Effector CD4-positive, alpha-beta T cell (primary cell): ENCODE measurements at places on chromosomes 6 and 20.

DNA sequence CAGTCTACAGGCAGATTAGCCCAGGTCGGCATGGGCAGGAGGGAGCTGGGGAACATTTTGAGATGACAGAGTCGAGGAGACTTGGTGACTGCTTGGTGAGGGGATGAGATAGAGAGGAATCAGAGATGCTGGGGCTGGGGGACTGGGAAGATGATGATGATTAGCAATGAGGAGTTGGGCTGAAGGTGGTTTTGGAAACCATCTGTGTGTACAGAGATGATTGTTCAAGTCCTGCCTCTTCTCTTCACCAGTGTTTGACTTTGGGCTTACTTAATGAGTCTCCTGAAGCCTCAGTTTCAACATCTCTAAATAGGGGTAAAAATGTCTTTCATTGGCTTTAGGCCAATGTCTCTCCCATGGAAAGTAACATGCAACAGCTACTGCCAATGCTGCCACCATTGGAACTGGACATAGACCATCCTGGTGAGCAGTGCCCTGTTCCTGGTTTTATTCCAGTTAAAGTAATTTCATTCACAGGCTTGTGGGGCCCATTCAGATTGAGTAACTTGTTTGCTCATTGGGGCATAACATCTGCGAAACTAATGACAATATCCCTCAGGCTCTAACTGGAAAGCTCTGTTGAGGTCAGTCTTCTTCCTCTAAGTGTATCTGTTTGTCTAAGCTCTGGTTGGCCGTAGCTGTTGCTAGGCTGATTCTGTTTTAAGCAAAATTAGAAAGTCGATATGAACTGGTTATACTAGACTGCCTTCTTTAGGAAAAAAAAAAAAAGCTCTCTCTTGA, 99.1 kb downstream of the ARMC2 start:
- DNase-seq, result no peak

GRCh38 chr6:2899596-2899995, 3.5 kb downstream of the SERPINB9 start:
- no peak for DNase-seq

DNA sequence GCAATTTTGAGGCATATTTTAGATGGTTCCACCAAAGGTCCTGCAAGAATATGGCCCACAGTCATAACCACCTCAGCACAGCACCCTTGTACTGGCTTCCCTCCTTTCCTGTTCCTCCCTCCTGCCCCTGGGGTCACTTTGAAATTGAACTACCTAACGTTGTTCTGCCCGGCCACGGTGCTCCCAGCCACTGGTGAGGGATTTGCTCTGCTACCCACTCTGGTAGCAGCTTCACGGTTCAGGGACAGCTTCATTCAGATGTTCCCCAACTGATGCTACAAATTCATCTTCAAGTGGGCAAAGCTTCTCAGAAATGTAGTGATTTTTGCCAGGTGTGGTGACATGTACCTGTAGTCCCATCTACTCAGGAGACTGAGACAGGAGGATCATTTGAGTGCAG, 7.9 kb upstream of the NELFCD start:
- no peak for DNase-seq

DNA sequence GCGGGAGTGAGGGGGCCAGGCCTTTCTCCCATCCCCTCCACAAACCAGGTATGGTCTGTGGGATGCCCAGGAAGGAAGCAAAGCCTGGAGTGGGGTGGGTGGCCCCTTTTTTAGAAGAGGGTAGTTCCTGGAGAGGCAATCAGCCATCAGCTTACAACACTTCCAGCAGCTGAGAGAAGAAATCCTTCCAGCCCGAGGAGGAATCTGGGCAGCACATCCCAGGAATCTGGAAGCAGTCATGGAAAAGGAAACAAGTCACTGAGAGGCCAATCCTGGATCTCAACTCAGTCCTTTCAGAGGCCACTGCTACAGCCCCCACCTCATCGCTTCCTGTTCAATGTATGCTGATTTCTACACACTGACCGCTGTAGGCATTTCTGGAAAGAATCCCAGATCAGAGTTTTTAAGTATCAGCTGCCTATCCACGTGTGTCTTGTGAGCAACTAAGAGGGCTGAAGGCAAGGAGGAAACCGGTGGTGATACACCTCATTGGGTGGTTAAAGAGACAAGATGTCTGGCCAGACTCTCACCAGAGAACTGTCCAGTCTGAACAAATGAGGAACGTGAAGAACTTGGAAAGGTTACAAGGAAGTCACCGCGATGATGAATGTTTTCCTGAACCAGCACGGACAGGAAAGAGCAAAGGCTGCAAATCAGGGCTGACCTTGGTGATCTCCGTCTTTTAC, 92.9 kb upstream of the SHLD1 start:
- no peak for DNase-seq

GRCh38 chr6:31125162-31125561, 4.9 kb upstream of the CDSN start:
- DNase-seq, result no peak

- no peak for DNase-seq
Measured at GRCh38 chr6:7691675-7692452, 34.0 kb upstream of the BMP6 start.

- no peak for DNase-seq
Measured at GRCh38 chr6:108169464-108170331, 3.9 kb downstream of the NR2E1 start.

- no peak for DNase-seq
Measured at GRCh38 chr6:158545043-158545966, 14.6 kb upstream of the TMEM181 start.

GRCh38 chr20:23046431-23046830, 3.0 kb downstream of the THBD start:
- no peak for DNase-seq

- DNase-seq, result no peak
Measured at GRCh38 chr6:36752187-36752885, 54.7 kb downstream of the RAB44 start.

DNA sequence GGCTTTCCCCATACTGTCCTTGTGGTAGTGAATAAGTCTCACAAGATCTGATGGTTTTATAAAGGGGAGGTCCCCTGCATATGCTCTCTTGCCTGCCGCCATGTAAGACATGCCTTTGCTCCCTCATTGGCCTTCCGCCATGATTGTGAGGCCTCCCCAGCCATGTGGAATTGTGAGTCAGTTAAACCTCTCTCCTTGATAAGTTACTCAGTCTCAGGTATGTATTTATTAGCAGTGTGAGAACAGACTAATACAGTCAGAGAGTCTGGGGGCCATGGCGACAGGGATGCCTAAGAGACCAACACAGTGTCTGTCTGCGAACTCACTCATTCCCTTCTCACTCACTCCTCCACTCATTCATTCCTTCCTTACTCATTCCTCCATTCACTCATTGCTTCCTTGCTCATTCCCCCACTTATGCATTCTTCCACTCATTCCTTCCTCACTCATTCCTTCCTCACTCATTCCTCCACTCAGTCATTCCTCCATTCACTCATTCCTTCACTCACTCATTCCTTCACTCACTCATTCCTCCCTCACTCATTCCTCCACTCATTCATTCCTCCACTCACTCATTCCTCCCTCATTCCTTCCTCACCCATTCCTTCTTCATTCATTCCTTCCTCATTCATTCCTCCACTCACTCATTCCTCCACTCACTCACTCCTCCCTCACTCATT, 137.5 kb upstream of the AGPAT4 start:
- DNase-seq, result no peak

- DNase-seq, result no peak
Measured at GRCh38 chr6:26597389-26597766, 625 bp downstream of the ABT1 start.

- no peak for DNase-seq
Measured at GRCh38 chr6:89678531-89678930, 40.0 kb upstream of the LYRM2 start.

DNA sequence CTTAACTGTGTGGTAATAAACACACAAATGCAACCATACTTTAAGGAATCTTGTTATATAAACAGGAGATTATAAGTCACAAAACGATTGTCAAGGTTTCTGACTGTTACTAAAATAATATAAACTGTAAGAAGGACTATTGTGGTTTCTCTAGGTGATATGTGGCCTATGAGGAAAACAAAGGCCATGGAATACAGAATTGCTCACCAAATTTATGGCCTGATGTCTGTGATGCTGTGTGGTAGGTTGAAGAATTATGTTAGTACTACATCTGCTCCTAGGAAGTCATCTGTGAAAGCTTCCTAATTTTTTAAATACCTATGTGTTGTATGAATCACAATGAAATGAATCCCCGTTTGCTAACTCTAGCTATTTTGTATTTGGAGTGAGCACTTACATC, 875.4 kb upstream of the MAP3K7 start:
- no peak for DNase-seq

DNA sequence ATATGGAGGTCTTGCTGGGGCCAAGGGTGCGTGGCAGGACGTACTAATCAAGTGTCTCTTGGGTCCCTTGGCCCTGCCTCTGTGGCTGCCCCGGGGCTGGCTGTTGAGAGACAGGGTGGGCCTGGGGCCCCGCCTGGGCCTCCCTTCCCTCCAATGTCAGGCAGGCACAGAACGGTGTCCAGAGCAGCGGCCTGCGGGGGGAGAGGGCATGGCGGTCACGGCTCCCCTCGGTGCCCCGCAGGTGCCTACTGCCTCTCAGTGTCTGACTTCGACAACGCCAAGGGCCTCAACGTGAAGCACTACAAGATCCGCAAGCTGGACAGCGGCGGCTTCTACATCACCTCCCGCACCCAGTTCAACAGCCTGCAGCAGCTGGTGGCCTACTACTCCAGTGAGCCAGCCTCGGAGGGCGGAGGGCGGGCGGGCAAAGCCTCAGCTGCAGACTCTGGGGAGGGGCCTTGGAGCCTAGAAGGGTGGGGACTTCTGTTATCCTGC, 50.0 kb downstream of the SRC start:
- no peak for DNase-seq

- no peak for DNase-seq
Measured at GRCh38 chr6:10381133-10381829, 33.6 kb downstream of the TFAP2A start.
